ENCODE measurements at places on chromosomes 1 and 21. TPM values are rescaled to one million over a fixed set of nuclear protein-coding genes. Genes with fewer than 3 reads are reported as not detected.

- peak overlapping the region; percentile 64 for H3K4me3 ChIP-seq
- peaks cover 2% of the 10 kb centered on the region for H3K36me3 ChIP-seq
- peak; percentile 78 for DNase-seq
- no peaks in the 10 kb centered on the region for H3K27me3 ChIP-seq
- H3K4me1 ChIP-seq = peaks cover 83% of the 10 kb centered on the region
These were observed 115.5 kb upstream of the IRF2BP2 start for GRCh38 chr1:234725177-234726132.

DNA sequence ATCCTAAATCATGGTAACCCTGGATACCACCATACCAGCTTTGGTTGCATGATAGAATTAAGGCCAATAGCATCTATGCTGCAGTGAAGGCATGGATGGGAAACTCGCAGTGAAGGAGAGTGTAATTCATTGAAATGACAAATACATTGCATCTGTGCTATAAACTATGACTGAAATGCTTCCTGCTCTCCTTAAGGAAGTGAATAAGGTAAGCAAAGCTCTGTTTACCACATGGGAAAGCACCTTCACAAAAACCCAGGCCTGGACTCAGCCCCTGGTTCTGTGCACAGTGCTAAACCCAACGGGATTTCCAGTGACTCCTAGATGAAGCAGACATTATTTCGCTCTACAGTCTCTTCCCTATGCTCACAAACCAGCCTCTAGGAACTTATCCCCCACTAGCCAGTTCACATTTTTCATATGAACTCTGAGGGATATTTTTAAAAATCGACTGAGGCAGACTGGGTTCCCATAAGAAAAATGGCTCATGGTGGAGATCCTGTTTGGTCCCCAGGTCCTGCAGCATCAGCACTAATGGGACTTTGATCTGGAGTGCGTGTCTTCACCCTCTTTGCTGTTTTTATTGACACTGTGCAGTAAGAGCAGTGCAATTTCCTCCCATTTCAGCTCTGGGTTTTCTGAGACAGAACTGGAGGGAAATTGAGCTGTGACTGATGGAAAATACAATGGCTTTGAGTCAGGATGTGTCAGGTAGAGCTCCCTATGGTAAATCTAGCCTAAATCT lies 362.7 kb downstream of the SIPA1L2 start:
- H3K27ac ChIP-seq = no peak overlapping the region
- peaks cover under 1% of the 10 kb centered on the region for H3K27me3 ChIP-seq
- no peak for DNase-seq
- H3K4me1 ChIP-seq = no peaks in the 10 kb centered on the region

- H3K27ac ChIP-seq = peak overlapping the region; percentile 58
- peaks cover 2% of the 10 kb centered on the region for H3K36me3 ChIP-seq
- no peaks in the 10 kb centered on the region for H3K27me3 ChIP-seq
- H3K4me3 ChIP-seq = peak overlapping the region; percentile 20
These were observed 67.7 kb upstream of the RCC1 start for GRCh38 chr1:28437924-28438699.

GRCh38 chr1:24344090-24344742 lies 25.1 kb downstream of the GRHL3 start:
- no peak overlapping the region for H3K4me3 ChIP-seq
- peaks cover 4% of the 10 kb centered on the region for H3K27me3 ChIP-seq
- no peak for DNase-seq
- H3K36me3 ChIP-seq = no peaks in the 10 kb centered on the region
- H3K27ac ChIP-seq = no peak overlapping the region

DNA sequence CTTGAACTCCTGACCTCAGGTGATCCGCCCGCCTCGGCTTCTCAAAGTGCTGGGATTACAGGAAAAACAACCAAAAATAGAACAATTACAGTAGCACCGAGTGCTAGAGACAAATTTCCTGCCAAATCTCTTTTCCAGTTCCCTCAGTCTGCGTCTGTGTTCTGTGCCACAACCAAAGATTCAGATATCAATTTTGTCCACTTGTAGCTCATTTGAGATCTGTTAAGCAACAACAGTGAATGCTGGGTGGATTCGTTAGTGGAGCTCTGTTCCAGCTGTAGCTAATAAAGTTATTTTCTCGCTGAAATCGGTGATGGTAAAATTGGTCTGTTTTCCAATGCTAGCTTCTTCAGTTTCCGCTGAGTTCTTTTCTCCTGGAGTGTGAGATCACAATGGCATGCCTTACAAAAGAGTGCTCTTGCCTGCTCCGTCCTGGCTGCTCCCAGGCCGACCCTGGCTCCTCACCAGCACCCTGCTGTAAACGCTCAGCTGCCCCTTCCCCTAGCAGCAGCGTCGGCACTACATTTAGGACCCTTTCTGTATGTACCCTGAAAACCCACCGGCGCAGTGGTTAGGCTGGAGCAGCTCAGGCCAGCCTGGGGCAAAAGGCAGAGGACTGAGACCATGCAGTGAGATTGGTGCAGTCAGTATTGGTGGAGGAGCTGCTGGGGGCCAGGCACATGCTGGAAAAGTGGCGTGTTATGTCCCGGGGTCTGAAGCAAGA lies 395.4 kb downstream of the KIF26B start:
- H3K27ac ChIP-seq = no peak overlapping the region
- no peak overlapping the region for H3K4me3 ChIP-seq
- peaks cover 7% of the 10 kb centered on the region for H3K27me3 ChIP-seq
- H3K4me1 ChIP-seq = no peaks in the 10 kb centered on the region
- H3K36me3 ChIP-seq = no peaks in the 10 kb centered on the region

- H3K4me3 ChIP-seq = no peak overlapping the region
- H3K27ac ChIP-seq = no peak overlapping the region
- H3K27me3 ChIP-seq = no peaks in the 10 kb centered on the region
- H3K4me1 ChIP-seq = no peaks in the 10 kb centered on the region
- DNase-seq = no peak
- H3K36me3 ChIP-seq = no peaks in the 10 kb centered on the region
These were observed 41.8 kb upstream of the ACTRT2 start for GRCh38 chr1:2979191-2980072.

GRCh38 chr1:161000736-161001480 lies 20.0 kb downstream of the F11R start:
- DNase-seq = no peak
- H3K36me3 ChIP-seq = peaks cover 5% of the 10 kb centered on the region
- peaks cover 6% of the 10 kb centered on the region for H3K4me1 ChIP-seq
- no peaks in the 10 kb centered on the region for H3K27me3 ChIP-seq

GRCh38 chr1:217953330-217953729 lies 322.2 kb downstream of the SPATA17 start:
- H3K4me3 ChIP-seq = no peak overlapping the region
- H3K27ac ChIP-seq = no peak overlapping the region
- no peaks in the 10 kb centered on the region for H3K36me3 ChIP-seq
- DNase-seq = no peak

GRCh38 chr1:224378855-224379631 lies 22.4 kb downstream of the CNIH4 start:
- H3K27ac ChIP-seq = no peak overlapping the region
- no peak overlapping the region for H3K4me3 ChIP-seq
- peaks cover 60% of the 10 kb centered on the region for H3K36me3 ChIP-seq
- no peak for DNase-seq
- H3K4me1 ChIP-seq = peaks cover 86% of the 10 kb centered on the region

GRCh38 chr1:201954263-201955008 lies 867 bp upstream of the TIMM17A start:
- no peaks in the 10 kb centered on the region for H3K27me3 ChIP-seq
- peak overlapping the region; percentile 97 for H3K27ac ChIP-seq
- peak; percentile 31 for DNase-seq
- peak overlapping the region; percentile 99 for H3K4me3 ChIP-seq

DNA sequence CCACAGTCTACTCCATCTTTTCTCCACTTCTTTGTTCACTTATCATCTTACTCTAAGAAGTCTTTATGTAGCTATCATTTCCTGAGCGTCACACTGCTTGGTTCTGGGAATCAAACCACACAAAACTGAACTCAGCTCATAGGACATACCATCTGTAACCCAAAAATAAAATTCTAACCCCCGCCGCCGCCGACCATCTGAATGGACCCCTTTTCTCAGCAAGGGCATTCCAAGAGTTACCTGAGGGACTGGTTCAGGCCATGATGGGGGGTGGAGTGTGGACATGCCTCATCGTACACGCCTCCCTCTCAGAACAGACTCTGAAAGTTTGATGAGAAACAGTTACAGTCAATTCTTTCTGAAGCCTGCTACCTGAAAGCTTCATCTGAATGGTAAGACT lies 12.6 kb upstream of the CHI3L2 start:
- H3K36me3 ChIP-seq = peaks cover 7% of the 10 kb centered on the region
- peak overlapping the region; percentile 68 for H3K4me3 ChIP-seq
- DNase-seq = peak; percentile 80
- peaks cover 81% of the 10 kb centered on the region for H3K4me1 ChIP-seq
- H3K27me3 ChIP-seq = no peaks in the 10 kb centered on the region
- peak overlapping the region; percentile 97 for H3K27ac ChIP-seq

- H3K27me3 ChIP-seq = no peaks in the 10 kb centered on the region
- peaks cover 73% of the 10 kb centered on the region for H3K4me1 ChIP-seq
- H3K4me3 ChIP-seq = no peak overlapping the region
- H3K36me3 ChIP-seq = peaks cover 5% of the 10 kb centered on the region
- no peak for DNase-seq
- peak overlapping the region; percentile 99 for H3K27ac ChIP-seq
These were observed 5.9 kb upstream of the MEF2D start for GRCh38 chr1:156506450-156506849.

GRCh38 chr1:211376807-211377470 lies 50.3 kb downstream of the TRAF5 start:
- H3K4me3 ChIP-seq = no peak overlapping the region
- H3K36me3 ChIP-seq = peaks cover 20% of the 10 kb centered on the region
- H3K27ac ChIP-seq = peak overlapping the region; percentile 34
- DNase-seq = no peak

DNA sequence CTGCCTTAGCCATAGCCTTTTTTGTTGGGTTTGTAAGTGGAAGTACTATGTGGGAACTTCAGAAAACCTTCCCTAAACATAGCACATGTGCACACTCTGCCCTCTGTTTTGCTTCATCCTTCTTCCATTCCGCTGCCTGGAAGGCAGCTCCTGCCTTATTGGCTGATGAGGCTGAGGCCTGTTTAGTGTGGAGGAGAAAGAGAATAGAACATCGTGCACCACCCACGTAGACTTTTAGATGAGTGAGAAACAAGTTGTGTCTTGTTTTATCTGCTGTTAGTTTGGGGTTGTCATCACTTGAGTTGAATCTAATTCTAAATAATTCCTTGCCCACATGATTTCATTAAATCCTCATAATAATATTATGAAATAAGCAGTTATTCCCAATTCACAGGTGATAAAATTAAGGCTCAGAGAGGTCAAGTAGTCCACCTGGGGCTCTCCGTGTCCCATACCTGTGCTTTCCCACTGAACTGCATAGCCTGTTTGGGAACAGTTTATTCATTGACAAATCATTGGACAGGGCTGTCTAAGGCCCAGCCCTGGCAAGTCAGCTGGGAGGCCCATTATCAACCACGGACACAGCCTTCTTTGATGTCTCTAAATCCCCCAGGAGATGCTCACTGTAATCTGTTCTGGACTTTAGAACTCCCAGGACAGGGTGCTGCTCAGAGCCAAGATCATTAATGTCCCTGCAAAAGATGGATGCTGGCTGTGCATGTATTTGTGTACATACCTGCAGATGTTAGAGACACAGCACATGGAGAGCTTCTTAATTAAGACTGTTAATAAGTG lies 93.0 kb downstream of the ABCA4 start:
- H3K36me3 ChIP-seq = no peaks in the 10 kb centered on the region
- peaks cover 2% of the 10 kb centered on the region for H3K4me1 ChIP-seq
- peaks cover 4% of the 10 kb centered on the region for H3K27me3 ChIP-seq

GRCh38 chr1:41277371-41277975 lies 35.4 kb upstream of the SCMH1 start:
- peaks cover 14% of the 10 kb centered on the region for H3K27me3 ChIP-seq
- no peak overlapping the region for H3K4me3 ChIP-seq
- H3K27ac ChIP-seq = no peak overlapping the region
- no peak for DNase-seq

DNA sequence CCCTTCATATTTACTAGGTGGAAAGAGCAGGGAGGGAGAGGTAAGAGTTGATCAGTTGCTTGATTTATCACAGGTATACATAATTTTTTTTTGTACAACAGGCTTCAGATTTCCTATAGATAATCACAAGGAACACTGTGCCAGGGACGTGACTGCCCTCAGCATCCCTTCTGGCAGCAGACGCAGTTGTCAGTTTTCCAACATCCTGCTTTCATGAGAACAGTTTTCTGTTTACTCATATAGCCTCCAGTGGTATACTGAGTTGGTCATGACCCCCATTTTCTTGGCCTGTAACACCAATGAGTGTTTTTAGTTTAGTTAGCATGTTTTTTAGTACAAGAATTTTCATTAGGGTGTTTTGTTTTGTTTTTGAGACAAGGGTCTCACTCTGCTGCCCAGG lies 37.9 kb upstream of the PTPRF start:
- H3K4me1 ChIP-seq = no peaks in the 10 kb centered on the region
- H3K27me3 ChIP-seq = peaks cover 11% of the 10 kb centered on the region
- H3K27ac ChIP-seq = no peak overlapping the region
- H3K4me3 ChIP-seq = no peak overlapping the region
- peaks cover 2% of the 10 kb centered on the region for H3K36me3 ChIP-seq

DNA sequence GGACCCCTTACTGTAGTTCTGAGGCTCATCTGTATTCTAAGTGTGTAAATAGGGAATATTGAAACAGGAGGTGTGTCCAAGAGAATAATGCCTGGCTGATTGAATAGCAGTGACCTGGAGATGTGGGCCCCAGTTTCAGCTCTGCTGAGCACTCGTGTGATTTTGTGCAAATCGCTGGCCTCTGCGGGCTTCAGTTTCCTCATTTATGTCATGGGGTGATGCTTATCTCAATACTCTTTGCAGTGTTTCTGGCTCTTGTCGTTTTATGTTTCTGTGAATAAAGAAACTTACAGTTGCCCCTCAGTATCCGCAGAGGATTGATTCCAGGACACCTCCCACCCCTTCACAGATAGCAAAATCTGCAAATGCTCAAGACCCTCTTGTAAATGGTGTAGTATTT lies 5.0 kb downstream of the COG2 start:
- no peak overlapping the region for H3K4me3 ChIP-seq
- no peaks in the 10 kb centered on the region for H3K27me3 ChIP-seq
- peaks cover 60% of the 10 kb centered on the region for H3K4me1 ChIP-seq
- no peak overlapping the region for H3K27ac ChIP-seq
- H3K36me3 ChIP-seq = peaks cover 13% of the 10 kb centered on the region

Gene SYCP1
- not detected for total RNA-seq

Gene RSPO1
- not detected for total RNA-seq

Gene VANGL2
- 0.12 TPM for total RNA-seq

Gene GART
- 223 TPM for total RNA-seq

Gene DRAXIN
- total RNA-seq = 0.04 TPM

Measured in activated CD4-positive, alpha-beta T cell treated with anti-CD3 and anti-CD28 coated beads for 36 hours (primary cell).